ENCODE measurements at places on chromosomes 13 and 19.

GRCh38 chr19:40778706-40779284 lies 748 bp downstream of the RAB4B start:
- no peak for DNase-seq

DNA sequence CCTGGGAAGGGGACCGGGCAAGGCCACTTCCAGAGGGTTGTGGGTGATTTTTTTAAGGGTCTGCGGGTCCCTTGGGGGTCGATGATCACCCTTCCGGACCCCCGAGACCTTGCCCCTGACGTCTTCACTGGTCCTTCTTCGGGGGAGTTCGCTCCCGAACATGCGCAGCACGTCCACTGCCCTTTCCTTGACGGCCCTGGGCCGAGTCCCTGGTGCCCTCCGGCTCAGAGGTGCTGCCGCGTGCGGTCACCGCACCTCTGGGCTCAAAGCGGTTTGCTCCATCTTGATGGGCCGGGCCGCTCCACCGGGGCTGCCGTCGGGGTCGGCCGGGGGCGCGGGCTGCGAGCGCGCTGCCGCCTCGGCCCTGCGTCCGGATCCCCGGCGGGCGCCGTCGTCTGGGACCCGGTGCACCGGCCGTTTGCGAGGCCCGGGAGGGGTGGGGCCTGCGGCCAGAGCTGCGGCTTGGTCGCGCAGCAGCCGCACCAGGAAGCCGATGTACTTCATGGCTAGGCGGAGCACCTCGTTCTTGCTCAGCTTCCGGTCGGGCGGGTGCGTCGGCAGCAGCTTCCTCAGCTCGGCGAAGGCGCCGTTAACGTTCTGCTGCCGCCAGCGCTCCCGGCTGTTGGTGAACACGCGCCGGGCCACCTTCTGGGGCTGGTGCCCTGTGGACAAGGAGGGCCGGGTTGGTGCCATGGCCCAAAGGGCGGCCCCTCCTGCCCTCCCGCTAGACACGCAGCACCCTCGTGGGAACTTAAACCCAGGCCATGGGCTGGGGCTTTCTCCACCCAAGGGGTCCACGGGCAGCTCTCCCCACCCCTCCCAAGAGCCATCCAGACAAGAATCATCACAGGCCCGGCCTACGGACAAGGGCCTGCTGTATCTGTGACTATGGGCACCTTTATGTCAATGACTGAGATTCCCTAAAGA lies 3.3 kb downstream of the LYL1 start:
- DNase-seq = no peak

DNA sequence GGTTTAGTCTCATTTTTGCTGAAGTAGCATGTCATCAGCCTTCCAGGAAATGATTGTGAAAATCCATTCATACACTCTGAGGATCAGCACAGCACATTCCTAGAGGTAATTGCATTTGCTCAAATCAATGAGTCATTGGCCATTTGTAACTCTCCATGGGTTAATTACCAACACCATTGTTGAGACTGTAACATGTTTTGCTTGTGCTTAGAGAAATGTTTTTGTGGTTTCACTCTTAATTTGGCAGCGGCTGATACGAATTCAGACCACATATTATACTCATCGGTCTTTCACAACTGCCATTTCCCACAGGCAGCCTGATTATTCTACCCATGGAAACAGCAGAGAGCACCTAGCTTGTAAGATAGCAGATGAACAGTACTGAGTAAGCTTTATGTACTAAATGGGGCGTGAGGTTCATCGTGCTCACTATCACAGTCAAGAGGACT lies 110.3 kb downstream of the NHLRC3 start:
- DNase-seq = no peak

- DNase-seq = no peak
Observed at GRCh38 chr13:39422845-39423565, 180.0 kb downstream of the LHFPL6 start.

DNA sequence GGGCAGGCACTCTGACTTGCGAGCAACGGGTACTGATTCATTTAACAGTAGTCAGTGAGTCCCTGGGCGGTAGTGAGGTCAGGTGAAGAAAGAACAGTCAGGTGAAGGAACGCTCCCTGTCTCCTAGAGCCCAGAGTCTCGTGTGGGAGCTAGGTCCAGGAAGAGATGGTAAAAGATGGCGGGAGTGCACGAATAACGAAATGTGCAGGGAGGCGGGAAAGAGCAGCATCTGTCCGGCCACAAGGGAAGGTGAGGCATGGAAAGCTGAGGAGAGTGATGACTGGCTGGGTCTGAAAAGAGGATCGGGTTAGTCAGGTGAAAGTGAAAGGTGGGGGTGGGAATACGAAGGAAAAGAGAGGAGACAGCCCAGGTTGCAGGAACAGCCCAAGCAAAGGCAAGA lies 63.9 kb upstream of the SLC15A1 start:
- no peak for DNase-seq

DNA sequence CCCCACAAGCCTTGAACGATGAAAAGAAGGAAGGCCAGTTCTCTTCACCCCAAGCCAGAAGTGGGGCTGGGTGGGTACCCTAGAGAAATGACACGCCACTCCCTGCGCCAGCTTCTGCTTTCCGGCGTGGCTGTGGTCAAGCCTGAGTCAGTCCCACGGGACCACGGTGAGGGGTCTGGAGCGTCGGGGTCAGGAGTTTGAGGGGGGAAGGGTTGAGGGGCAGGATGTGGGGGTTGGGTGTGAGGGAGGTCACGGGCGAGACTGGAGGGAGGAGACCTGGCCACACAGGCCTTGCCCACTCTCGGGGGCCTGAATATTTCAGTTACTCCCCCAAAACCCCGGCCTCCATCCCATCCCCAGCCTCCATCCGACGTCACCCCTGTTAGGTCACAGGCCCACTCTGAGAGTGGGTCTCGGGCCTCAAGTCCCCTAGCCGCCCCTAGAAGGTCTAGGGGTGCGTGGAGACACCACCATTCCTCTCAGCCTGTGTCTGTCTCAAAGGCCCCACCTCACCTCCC lies 500 bp upstream of the IFI30 start:
- no peak for DNase-seq

DNA sequence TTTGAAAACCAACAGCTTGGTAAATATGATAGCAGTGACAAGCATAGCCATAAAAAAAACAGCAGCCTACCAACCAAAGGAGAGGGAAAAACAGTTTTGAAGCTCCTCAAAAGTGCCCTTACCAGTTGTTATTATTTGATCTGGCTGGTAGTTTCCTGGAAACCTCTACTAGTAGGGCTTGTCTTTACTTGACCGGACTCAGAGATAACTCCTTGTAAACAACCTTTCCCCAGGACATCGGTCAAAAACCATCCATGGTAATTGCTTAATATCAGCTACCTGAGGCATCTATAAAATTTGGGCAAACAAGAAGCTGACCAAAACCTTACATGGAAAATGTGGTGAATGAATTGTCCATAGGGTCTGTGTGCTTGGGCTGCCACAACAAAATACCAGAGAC lies 210.9 kb downstream of the FGF14 start:
- DNase-seq = no peak

DNA sequence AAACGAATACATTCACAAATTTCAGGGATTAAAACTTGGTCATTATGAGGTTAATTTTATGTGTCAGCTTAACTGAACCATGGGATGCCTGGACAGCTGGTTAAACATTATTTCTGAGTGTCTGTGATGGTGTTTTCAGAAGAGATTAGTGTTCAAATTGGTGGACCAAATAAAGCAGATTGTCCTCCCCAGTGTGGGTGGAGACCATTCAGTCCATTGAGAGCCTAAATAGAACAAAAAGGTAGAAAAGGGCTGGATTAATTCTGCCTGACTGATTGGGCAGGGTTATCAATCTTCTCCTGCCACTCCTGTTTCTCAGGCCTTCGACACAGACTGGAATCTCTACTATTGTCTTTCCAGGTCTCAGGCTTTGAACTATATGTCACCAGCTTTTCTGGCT lies 203.8 kb upstream of the SLITRK6 start:
- DNase-seq = no peak

GRCh38 chr19:35006342-35006998 lies 6.3 kb downstream of the GRAMD1A start:
- DNase-seq = no peak

GRCh38 chr13:92947770-92948434 lies 278.7 kb upstream of the GPC6 start:
- DNase-seq = no peak

GRCh38 chr13:48160606-48161278 lies 65.8 kb upstream of the MED4 start:
- DNase-seq = no peak

DNA sequence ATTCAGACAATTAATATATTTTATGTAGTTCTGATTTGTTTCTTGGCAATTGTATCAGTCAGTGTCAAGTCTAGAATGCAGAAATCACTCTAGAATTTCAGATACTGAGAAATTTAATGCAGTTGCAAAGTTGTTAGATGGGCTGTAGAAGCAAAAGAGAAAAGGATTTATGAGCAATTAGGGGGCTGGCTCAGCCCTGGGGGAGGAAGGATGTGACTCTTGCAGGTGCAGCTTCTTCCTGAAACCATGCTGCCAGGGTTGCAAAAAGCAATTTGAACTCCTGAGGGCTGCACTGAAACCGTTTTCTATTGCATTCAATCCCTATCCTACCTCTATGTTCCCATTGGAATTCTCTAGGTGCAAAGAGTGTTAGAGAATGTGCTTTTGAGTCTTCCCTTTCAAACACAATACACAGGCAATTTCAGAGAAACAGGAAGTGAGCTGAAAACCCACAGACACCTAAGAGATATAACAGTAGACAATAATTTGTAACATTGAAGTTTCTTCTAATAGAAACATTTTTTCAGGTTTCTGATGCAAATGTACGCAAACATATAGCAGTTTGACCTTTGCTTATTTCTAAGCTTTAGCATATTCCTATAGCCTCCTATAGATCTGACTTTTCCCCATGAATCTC lies 814.7 kb upstream of the ATXN8OS start:
- DNase-seq = no peak

- no peak for DNase-seq
Observed at GRCh38 chr13:62251734-62252133, 836.1 kb upstream of the PCDH20 start.

DNA sequence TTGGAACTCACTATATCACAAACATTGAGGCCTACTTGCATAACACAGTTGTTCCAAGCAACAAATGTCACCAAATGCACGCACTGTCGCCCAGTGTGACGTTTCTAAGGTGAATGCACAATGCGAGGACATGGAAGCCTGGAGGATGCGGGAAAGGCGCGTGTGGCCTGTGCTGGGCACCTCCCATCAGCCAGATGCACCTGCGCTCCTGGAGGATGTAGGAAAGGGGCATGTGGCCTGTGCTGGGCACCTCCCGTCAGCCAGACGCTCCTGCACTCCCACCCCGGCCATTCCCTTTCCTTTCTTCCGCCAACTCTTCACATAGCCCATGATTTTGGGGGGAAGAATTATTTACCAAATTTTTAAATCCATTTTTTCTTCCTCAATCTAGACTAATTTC lies 202.4 kb upstream of the SOX1 start:
- no peak for DNase-seq

All from left renal pelvis (tissue), 4 donors.